ENCODE measurements at places on chromosomes 16 and 17. TPM values are rescaled to one million over a fixed set of nuclear protein-coding genes. Genes with fewer than 3 reads are reported as not detected.

- no peak overlapping the region for H3K4me3 ChIP-seq
- no peak for DNase-seq
- H3K4me1 ChIP-seq = peaks cover 80% of the 10 kb centered on the region
- H3K27ac ChIP-seq = no peak overlapping the region
- H3K27me3 ChIP-seq = no peaks in the 10 kb centered on the region
Measured at GRCh38 chr17:81422776-81423697, 27.8 kb downstream of the BAHCC1 start.

- no peaks in the 10 kb centered on the region for H3K36me3 ChIP-seq
- no peak overlapping the region for H3K27ac ChIP-seq
- H3K4me1 ChIP-seq = peaks cover under 1% of the 10 kb centered on the region
- H3K4me3 ChIP-seq = no peak overlapping the region
- no peak for DNase-seq
- no peaks in the 10 kb centered on the region for H3K27me3 ChIP-seq
Measured at GRCh38 chr17:55582897-55583296, 71.6 kb upstream of the SMIM36 start.

GRCh38 chr16:56121156-56121500 is 70.2 kb upstream of the GNAO1 start:
- no peak for DNase-seq
- no peaks in the 10 kb centered on the region for H3K4me1 ChIP-seq

GRCh38 chr17:66711881-66712321 is 123.0 kb upstream of the CACNG5 start:
- H3K27ac ChIP-seq = peak overlapping the region; percentile 70
- H3K27me3 ChIP-seq = no peaks in the 10 kb centered on the region
- peak; percentile 79 for DNase-seq
- no peak overlapping the region for H3K4me3 ChIP-seq
- H3K4me1 ChIP-seq = peaks cover 35% of the 10 kb centered on the region
- peaks cover 3% of the 10 kb centered on the region for H3K36me3 ChIP-seq

DNA sequence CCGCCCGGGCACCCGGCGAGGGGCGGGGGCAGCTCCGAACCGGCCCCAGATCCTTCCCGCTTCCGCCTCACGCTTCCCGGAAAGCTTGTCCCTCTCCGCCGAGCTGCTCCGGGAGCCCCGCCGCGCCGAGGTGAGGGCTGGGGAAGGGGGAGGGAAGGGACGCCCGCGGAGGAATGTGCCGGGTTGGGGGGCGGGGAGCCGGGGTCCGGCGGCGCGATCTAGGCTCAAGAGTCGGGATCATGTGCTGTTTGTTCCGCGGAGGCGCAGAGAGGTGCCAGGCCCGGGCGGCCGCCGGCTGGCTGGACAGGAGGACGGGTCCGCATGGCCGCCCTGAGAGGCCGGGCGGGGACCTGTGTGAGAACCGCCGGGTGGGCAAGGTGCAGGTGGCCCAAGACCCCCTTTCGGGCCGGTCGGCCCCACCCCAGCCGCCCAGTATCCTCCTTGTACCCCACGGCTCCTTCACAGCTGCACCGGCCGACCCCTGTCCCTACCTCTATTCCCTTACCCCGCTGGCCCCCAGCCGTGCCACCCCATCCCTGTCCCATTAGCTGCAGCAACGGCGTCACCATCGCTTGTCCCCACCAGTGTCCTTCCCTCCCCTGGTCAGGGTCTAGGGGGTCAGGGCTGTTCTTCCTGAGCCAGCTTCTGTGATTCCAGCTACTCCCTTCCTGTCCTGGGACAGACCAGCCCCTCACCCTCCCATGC is 429 bp downstream of the KIF1C start:
- H3K36me3 ChIP-seq = peaks cover 36% of the 10 kb centered on the region
- H3K27ac ChIP-seq = no peak overlapping the region
- peak overlapping the region; percentile 66 for H3K4me3 ChIP-seq

GRCh38 chr16:89453501-89454321 is 36.6 kb downstream of the ANKRD11 start:
- H3K4me1 ChIP-seq = peaks cover 19% of the 10 kb centered on the region
- H3K36me3 ChIP-seq = peaks cover 2% of the 10 kb centered on the region
- peak; percentile 60 for DNase-seq
- no peak overlapping the region for H3K4me3 ChIP-seq

GRCh38 chr16:78246559-78246958 is 147.1 kb downstream of the WWOX start:
- no peaks in the 10 kb centered on the region for H3K36me3 ChIP-seq
- no peak overlapping the region for H3K4me3 ChIP-seq
- H3K27me3 ChIP-seq = no peaks in the 10 kb centered on the region
- DNase-seq = no peak
- H3K4me1 ChIP-seq = no peaks in the 10 kb centered on the region
- H3K27ac ChIP-seq = no peak overlapping the region

DNA sequence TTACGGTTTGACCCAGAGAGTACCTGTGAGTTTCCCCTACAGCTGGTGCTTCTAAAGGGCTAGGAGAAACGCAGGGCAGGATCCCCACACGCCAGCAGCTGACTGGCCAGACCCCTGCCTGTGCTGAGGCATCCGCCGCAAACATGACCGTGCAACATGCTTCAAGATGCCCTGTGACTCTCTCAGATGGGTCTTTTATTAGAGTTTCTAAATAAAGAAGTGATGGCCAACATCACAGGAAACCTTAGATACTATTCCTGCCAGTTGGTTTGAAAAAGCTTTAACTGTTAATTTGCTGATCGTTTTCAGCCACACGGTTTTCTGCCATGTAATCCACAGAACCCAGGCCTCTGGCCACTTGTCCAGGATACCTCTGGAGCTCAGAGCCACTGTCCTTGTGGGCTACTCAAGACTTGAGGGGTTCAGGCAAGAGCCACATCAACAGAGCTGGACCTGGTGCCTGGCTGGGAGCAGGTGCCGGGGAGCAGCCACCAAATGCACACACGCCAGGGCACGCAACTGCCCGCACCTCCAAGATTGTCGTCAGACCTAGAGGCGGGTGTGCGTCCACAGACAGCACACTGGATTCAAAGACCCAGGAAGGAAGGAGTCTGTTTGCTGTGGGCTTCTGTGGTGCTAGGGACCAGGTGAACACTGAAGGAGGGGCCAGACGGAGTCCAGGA is 118.4 kb downstream of the ZNF778 start:
- no peak for DNase-seq
- no peak overlapping the region for H3K27ac ChIP-seq
- H3K4me3 ChIP-seq = no peak overlapping the region
- peaks cover 2% of the 10 kb centered on the region for H3K36me3 ChIP-seq
- H3K27me3 ChIP-seq = no peaks in the 10 kb centered on the region

DNA sequence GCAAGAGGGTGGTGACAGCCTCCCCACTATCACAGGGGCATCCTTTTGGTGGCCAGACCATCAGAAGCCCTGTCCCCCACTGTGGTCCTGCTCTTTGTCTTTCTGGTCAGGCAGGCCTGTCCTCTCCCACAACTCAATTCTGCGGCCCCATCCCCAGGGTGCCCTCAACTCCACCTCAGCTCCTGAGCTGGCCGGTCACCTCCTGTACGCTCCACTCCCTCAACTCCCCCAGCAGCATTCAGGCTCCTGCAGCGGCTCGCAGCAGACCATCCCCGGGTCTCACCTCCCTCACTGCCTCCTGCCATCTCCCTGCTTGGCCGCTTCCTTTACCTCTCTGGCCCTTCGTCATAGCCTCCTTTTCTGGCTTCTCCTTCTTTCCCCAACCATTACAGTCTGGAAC is 43.4 kb upstream of the MTSS2 start:
- no peak overlapping the region for H3K4me3 ChIP-seq
- no peaks in the 10 kb centered on the region for H3K27me3 ChIP-seq
- H3K4me1 ChIP-seq = peaks cover 68% of the 10 kb centered on the region
- DNase-seq = no peak
- no peak overlapping the region for H3K27ac ChIP-seq
- peaks cover 48% of the 10 kb centered on the region for H3K36me3 ChIP-seq

DNA sequence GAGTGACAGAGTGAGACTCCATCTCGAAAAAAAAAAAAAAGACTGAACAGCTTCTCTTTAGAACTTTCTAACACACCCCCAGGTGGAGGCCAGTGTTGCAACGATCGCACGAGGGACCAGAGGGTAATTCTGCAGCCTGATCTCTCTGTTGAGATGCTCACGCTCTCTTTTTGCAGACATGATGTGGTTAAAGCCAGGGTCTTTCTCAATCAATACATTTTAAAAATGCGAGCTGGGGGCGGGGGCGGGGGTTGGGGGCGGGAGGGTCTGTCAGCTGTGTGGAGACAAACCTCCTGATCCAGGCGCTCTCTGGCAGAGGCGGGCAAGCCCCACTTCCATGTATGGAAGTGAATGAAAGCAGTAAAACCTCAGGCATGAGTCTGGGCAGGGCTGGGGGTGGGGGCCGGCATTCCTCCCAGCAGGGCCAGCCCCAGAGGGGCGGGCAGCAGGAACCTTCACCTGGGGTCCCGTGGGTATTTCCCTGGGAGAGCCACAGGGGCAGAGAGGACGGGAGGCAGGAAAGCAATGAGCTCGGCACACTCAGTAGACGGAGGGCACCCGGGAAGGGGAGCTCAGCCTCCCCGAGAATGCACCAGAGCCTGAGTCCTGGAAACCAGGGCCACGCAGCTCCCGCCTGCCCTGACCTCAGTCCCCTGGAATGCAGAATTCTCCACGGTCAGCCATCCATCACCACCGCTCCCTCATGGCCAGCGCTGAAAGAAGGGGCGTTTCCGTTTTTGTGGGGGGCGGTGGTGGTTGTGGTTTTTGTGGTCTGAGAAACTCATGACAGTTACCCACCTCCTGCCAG is 28.0 kb downstream of the NXN start:
- peaks cover 25% of the 10 kb centered on the region for H3K4me1 ChIP-seq
- no peak overlapping the region for H3K4me3 ChIP-seq
- peaks cover 10% of the 10 kb centered on the region for H3K36me3 ChIP-seq
- H3K27me3 ChIP-seq = no peaks in the 10 kb centered on the region
- DNase-seq = no peak
- H3K27ac ChIP-seq = peak overlapping the region; percentile 45

DNA sequence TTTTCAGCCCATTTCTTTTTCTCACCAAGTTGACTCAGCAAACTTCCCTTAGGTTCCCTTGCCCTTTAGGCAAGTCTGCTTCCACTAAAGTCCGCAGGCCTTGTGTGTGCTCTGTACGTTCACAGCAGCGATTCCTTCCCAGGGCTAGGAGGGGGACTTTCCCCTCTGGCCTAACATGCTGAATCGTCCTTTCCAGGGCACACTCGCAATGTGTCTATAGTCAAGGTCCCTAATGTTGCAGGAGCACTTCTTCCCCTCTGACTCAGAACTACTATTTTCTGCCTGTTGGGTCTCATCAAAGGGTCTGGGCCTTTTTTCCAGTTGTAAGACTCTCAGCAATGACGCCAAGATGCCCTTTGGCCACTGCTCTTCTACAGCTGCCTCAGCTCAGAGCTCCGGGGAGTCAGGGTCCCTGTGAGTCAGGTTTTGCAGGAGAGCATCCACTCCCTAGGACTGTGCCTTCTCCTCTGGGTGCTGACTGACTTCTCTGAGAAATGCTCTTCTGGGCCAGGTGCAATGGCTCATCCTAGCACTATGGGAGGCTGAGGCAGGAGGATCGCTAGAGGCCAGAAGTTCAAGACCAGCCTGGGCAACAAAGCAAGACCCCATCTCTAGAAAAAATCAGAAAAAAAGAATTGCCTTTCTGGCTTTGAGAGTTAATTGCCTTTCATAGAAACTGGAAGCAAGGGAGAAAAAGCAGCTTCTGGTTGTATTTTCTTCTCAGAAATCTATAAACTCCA is 64.4 kb upstream of the TBX2 start:
- H3K27ac ChIP-seq = no peak overlapping the region
- H3K36me3 ChIP-seq = no peaks in the 10 kb centered on the region
- no peak overlapping the region for H3K4me3 ChIP-seq

DNA sequence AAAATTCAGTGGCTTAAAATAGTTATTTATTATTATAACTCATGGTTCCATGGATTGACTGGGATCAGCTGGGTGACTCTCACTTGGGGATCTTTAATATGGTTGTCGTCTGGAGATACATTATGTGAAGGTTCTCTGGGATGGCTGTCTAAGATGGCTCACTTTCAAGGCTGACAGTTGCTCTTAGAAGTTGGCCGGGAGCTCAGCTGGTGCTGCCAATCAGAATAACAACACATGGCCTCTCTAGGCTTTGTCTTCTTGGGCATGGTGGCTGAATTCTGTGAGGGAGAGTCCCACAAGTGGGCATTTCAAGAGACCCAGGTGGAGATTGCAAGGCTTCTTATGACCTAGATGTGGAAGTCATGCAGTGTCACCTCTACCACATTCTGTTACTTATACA is 269.7 kb downstream of the CA10 start:
- no peaks in the 10 kb centered on the region for H3K36me3 ChIP-seq
- H3K4me3 ChIP-seq = no peak overlapping the region

The AATK gene
- 41.9 TPM for total RNA-seq

The MARCHF10 gene
- 2.5 TPM for total RNA-seq

The RNF40 gene
- total RNA-seq = 101 TPM

The CHAD gene
- total RNA-seq = 0.89 TPM

The IL34 gene
- 9.8 TPM for total RNA-seq

The FASN gene
- 58.3 TPM for total RNA-seq

Measured in spinal cord (tissue), 10 donors.